ENCODE measurements at places on chromosomes 3 and 15.
A peak's percentile ranks its signal among the peaks of the same experiment; 100 is the strongest.

DNA sequence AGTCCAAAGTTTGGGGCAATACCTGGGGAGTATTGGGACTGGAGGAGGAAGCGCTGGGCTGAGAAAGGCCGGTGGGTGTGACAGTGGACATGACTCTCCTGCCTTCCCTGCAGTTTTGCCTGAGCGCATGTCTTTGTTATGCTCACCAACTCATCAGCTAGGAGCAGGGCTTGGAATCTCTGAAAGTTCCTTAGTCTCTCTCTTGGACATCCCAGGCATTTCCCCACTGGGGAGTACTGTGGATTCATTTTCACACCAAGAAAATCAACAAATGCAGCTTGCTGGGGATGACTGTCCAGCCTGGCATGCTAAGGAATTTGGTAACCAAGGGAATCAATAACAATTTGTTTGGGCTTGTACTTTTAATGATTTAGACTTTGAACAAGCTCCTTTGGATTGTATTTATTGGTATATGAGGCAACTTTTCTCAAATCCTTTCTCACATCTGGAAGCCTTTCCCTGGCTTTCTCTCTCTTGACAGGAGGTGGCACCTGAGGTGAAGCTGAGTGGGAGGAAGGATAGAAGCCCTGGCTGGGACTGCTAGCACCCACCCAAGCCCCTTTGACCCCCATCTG lies 48.5 kb upstream of the CHST2 start:
- DNase-seq = peak; percentile 89

DNA sequence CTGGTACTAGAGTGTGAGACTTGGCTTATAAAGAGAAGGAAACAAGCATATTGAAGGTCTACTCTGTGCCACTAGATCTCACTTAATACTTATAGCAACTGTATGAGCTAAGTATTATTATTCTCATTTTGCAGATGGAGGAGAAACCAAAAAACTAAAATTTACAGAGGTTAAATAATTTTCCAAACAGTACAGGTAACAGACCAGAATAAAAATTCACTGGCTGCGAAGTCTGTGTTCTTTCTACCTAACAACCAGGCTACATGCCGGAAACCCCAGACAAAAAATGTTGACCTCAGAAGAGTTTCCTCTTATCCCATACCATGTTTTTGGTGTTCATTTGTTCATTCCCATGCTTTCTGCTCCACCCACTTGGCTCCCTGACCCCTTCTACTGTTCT lies 46.6 kb downstream of the CMSS1 start:
- DNase-seq = no peak

GRCh38 chr3:71446734-71447133 lies 136.8 kb downstream of the FOXP1 start:
- no peak for DNase-seq

- DNase-seq = no peak
Observed at GRCh38 chr15:68616397-68616796, 37.6 kb downstream of the CORO2B start.

GRCh38 chr3:11720304-11720898 lies 76.7 kb upstream of the VGLL4 start:
- peak; percentile 83 for DNase-seq

- DNase-seq = peak; percentile 86
Observed at GRCh38 chr15:79004336-79004735, 59.5 kb upstream of the CTSH start.

- no peak for DNase-seq
Observed at GRCh38 chr15:97410897-97411575, 549.5 kb upstream of the ARRDC4 start.

Data from EH (cell line).